NT2/D1 (cell line): ENCODE measurements at places on chromosomes 2 and 18.

GRCh38 chr18:13431886-13432285 lies 213.3 kb downstream of the LDLRAD4 start:
- no peak for DNase-seq

DNA sequence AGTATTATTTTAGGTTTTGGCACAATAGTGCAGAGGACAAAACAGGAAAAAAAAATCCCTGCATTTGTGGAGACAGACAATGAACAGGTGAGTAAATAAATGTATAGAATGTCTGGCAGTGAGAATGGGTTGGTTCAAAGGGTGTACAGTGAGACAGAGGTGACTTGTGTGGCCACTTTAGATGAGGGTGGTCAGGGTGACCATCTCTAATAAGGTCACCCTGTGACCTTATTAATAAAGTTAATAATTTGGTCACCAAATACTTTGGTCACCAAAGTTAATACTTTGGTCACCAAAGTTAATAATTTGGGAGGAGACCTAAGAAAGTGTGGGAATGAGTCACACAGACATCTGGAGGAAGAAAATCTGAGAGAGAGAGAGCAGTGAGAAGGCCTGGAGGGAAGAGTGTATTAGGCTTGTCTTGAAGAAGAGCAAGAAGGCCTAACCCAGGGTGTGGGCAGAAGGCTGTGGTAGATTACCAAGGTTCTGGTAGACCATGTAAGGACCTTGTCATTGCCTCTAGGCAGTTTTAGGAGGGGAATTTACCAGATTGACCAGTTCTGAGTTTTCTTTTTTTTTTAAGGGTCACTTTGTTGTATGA lies 1368.4 kb upstream of the CELF4 start:
- DNase-seq = no peak

DNA sequence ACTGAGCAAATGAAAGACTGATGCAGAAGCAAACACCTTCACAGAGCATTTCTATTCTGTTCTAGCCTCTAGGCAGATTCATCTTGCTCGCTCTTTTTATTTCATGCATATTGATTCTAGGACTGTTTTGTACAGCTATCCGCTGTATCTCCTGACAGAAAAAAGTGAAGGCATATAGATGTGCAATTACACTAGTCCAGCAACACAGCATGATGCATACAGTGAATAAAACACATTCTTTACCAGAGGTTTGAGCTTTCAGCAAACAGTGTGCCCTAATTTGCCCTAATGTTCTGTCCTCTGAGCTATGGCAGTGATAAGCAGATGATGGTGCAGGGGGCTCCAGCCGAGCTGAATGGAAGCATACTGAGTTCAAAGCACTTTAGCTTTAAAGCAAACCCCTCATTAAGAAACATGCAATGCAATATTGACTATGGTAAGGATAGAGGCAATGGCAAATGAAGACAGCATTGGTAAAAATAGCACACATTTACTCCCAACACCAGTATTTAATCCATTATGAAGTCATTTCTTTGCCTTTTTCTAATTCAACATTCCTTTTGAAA lies 141.2 kb upstream of the RGPD4 start:
- no peak for DNase-seq

DNA sequence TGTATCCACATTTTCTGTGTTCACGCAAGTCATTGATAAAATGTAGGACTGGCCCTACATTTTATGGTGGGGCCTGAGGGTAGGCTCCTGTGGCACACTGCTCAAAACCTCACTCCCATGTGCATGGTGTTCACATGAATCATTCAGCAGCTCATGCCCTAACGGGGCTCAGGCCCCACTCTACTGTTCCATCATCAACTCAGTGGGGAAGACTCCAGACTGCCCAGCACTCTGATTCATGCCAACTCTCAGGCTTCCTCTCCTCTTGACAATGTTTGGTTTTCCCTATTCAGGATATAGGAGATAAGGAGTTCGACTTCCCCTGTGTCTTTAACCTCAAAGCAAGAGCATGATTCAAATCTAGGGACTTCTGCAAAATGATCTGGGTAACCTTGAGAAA lies 92.0 kb upstream of the BOD1L2 start:
- no peak for DNase-seq

DNA sequence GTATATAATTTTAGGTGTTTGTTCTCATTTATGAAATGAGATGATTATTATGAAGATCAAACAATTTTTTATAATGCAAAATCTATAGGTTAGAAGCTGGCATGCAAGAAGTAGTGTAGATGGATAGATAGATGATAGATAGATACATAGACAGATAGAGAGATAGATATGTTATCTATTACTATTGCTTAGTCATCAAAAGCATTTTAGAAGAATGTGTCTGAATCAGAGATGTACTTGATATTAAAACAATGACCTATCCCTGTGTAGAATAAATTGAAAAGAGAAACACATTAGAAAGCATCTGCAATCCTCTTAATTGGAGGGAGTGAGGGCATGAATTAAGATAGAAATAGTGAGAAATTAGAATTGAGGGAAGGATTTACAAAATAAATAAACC lies 436.2 kb upstream of the NXPH2 start:
- DNase-seq = no peak

DNA sequence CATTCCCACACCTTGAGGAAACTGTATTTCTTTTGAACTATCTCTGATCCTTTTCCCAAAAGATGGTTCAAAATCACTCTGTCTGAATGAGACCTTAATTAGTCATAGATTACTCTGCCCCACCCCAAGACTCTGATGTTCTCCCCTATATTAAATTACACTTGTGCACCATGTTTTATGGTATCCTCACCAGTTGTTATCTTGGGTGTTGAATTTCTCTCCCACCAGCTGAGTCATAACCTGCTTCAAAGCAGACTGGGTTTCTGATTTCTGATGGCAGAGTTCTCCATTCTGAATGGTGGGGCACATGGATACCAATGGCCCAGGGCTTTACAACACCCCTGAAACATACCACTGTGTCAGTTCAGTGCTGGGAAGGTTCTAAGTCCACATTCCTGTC lies 15.0 kb downstream of the CDH20 start:
- DNase-seq = no peak

GRCh38 chr2:133378928-133379549 lies 189.2 kb downstream of the NCKAP5 start:
- DNase-seq = no peak

GRCh38 chr2:53701221-53701620 lies 66.4 kb upstream of the CHAC2 start:
- DNase-seq = no peak

- no peak for DNase-seq
Measured at GRCh38 chr18:47184419-47185050, 8.4 kb upstream of the IER3IP1 start.

DNA sequence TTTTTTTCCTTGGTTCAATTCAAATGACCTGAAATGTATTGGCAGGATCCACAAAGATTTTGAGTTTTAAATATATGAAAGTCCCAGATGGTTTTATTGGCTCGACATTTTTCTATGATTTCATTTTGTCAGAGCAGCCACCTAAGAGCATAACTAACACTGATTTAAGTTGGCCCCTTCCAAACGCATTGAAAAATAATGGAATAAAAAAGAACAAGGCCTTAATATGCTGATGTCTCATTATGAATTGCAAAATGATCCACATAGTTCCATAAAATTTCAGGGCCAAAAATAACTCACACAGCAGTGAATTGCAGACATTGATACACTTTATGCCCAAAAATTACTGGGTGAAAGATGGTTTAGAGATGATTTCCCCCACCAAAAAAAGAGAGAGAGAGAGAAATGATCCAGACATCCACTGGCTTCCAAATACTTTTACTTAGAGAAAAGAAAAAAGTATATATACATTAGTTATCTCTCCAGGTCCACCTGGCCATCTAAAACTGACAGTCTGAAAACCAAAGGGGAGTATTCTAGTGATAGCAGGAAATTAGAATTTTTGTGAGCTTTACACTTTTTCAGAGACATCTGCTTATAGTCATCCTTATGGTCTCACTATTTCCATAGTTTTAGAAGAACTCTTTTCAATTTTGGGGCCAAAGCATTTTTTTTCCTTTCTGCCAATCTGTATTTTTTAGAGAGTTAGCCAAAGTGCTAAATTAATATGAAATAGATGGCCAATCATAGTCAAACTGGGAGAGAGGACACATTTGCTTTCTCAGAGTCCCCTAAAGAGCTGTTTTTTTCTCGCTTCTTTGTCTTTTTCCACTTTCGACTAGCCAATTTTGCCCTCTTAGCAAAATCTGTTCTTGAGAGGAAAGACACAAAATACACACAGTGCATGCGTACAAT lies 213.5 kb upstream of the RND3 start:
- DNase-seq = no peak

DNA sequence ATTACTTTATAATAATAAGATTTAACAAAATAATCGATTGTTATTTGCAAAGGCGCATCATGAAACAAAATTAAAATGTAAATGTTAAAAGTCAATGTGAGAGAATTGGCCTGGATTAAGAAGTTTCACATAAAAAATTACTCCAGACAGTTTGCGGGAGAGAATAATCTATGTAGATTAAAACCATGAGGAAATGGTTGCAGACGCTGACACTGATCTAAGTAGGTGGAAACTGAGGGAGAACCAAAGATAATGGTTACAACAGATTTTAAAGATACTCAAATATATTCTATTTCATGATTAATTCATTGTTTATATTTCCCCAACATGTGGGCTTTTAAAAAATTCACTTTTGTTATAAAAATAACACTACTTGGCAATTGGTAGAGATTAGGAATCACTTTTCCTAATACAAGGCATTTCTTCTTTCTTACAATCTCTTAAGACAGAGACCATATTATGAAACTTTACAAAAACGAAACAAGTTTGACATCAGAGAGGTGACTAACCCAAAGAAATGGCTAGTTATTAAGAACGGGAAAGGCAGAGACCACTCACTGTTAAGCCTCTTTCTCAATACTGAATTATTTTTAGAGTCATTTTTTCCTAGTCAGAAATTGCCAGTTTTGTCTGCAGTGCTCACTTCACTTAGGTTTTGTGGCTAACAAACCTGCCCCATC lies 1.6 kb downstream of the KANSL1L start:
- DNase-seq = no peak

GRCh38 chr2:40037303-40037702 lies 258.2 kb upstream of the THUMPD2 start:
- DNase-seq = no peak

- DNase-seq = no peak
Measured at GRCh38 chr2:146438246-146438645, 1406.6 kb upstream of the ACVR2A start.

DNA sequence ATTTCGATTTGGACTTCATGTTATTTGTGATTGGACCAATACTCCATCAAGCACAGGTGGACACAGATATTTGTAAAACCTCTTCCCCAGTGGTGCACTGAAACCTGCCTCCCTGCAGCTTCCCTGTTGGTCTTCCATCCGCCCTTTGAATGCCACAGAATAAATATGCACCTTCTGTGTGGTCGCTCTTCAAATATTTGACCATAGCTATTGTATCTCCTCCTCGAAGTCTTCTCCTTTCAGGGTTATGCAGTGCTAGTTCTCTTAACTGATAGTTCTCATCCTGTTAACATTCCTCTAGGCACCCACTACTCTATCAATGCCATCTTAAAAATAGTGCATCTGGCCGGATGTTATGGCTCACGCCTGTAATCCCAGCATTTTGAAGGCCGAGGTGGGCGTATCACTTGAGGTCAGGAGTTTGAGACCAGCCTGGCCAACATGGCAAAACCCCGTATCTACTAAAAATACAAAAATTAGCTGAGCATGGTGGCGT lies 12.5 kb downstream of the SPATS2L start:
- DNase-seq = no peak

DNA sequence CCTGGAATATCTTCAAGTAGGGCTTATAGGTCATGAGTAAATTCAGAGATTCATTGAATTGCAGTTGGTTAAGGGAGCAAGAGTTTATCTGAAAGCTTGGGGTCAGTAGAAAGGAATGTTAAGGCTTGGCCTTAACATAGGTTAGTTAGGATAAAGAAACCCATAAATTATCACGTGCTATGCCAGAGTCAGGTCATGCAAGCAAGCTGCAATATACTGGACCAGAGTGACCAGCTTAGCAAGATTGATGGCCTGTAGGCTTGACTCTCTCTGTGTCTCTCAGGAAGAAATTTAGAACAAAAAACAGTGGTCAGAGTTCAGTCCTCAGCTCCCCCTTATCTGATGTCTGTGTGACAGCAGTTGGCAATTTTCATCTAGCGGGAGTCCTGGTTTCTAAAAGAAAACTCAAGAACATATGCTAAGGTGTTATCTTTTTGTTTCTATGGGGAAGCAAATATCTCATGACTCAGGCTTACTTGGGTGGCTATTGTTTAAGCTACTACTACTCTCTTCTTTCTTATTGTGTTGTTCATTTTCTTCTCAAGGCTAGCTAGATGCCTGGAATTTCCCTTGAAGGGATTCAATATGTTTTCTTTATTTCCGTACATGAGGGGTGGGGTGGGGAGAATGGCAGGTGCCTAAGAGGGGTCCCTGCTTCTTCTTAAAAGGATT lies 28.7 kb upstream of the MARCO start:
- no peak for DNase-seq

GRCh38 chr2:227325839-227326195 lies 766 bp downstream of the MFF start:
- peak; percentile 8 for DNase-seq

GRCh38 chr2:166375736-166376487 lies at the start of gene SCN9A:
TSS of gene SCN9A (minus strand) at chr2:166375944. CDS start at chr2:166311756, 64,188 bp downstream.
- peak; percentile 78 for DNase-seq

- no peak for DNase-seq
Measured at GRCh38 chr2:207635468-207636200, 10.4 kb upstream of the METTL21A start.

- no peak for DNase-seq
Measured at GRCh38 chr2:131127076-131127475, 21.9 kb downstream of the PLEKHB2 start.

GRCh38 chr18:76259096-76259495 lies 235.9 kb downstream of the ZNF516 start:
- no peak for DNase-seq

GRCh38 chr2:10241641-10242430 lies 60.9 kb upstream of the HPCAL1 start:
- DNase-seq = no peak

- DNase-seq = no peak
Measured at GRCh38 chr2:55502590-55503141, 16.9 kb upstream of the CFAP36 start.

DNA sequence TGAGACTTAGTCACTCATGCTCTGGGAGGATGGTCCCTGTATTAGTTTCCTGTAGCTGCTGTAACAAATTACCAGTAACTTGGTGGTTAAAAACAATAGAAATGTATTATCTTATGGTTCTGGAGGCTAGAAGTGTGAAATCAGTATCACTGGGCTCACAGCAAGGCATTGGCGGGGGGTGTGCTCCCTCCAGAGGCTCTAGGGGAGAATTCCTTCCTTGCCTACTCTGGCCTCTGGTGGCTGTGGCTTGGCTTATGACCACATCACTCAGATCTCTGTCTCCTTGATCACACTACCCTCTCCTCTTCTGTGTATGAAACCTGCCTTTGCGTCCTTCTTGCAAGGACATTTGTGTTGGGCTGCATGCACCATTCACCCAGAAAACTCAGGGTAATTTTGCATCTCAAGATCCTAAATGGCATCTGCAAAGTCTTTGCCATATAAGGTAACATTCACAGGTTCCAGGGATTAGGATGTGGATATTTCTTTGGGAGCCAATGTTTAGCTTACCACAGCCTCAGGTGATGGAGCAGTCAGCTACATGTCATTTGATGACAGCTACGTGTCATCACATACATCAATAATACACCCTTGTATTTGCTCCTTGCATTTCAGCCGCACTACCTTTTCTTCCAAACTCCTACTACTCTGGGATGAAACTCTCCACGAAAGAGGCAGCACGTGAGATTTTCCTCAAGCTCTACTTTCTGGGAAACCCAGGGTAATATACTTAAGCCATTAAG lies 49.6 kb upstream of the POU3F3 start:
- no peak for DNase-seq

- peak; percentile 50 for DNase-seq
Measured at GRCh38 chr2:40554665-40555294, 102.9 kb upstream of the SLC8A1 start.
